ENCODE measurements at places on chromosomes 7 and 10. TPM values are rescaled to one million over a fixed set of nuclear protein-coding genes. Genes with fewer than 3 reads are reported as not detected.

DNA sequence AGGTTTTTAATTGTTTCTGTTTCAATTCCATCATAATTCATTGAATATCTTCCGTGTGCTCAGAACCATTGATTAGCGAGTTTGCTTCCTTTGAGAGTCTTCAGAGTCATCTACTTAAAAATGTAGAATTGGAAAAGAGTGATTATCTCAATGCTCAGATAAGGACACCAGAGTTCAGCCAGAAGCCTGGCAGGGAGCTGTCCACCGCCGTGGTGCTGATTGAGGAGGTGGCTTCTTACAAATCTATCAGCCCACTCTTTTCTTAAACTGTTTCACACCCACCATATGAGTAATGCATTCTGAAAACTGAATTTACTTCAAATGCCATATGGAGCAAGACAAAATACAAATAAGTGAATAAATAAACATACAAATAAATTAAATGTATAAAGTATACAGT is 79.3 kb downstream of the INSYN2A start:
- no peak for DNase-seq

GRCh38 chr7:107874605-107875446 is 16.2 kb upstream of the DLD start:
- DNase-seq, result peak; percentile 72

- no peak for DNase-seq
Measured at GRCh38 chr10:4131407-4132215, 346.6 kb upstream of the KLF6 start.

- no peak for DNase-seq
Measured at GRCh38 chr7:97130417-97131139, 13.1 kb downstream of the SDHAF3 start.

- no peak for DNase-seq
Measured at GRCh38 chr10:107930037-107930436, 765.5 kb upstream of the SORCS1 start.

DNA sequence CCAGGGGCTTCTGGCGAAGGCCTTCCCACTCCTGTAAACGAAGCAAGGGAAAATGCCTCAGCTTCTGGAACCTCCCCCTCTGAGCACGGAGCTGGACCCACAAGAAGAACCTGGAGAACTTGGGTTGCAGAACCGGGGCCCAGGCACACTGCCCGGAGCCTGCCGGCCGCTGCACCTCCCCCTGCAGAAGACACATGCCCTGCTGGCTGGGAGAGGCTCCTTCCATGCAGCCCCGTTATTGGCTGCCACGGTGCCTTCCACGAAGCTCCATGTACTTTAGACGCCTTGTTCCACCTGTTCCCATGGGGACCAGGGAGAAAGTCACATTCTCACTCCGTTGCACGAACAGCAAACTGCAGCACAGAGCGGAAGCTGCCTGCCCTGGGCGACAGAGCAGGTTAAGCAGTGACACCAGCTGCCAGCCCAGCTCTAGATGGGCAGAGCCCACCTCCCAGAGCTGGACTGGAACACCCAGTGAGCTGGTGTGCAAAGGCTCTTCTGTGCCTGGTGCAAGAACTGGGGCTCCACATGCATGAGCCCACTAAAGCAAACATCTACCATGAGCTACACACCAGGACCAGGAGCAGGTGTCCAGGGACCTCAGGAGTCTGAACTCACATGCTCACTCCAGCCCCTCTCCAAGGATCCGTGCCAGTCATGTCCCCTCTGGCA is 70.1 kb downstream of the TNS3 start:
- no peak for DNase-seq

GRCh38 chr7:17546592-17546991 is 248.1 kb downstream of the AHR start:
- no peak for DNase-seq

DNA sequence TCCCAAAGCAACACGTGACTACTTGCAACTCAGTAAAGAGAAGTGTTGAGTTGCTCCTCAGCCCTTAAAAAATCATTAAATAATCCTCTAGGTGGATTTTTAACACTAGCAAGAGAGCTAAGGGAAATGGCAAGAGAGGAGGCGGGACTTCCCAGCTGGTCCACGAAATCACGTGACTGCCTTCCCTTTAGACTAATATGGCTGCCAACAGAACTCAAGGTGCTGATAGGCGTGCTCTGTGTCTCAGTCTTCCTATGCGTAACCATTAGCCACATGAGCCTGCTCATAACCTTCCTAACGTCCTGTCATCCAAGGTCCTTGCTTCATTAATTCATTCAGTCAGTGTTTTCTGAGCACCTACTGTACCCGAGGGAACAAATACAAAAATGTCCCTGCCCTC is 66.0 kb downstream of the RSU1 start:
- DNase-seq, result no peak

- no peak for DNase-seq
Measured at GRCh38 chr7:85078181-85078580, 108.7 kb downstream of the SEMA3D start.

DNA sequence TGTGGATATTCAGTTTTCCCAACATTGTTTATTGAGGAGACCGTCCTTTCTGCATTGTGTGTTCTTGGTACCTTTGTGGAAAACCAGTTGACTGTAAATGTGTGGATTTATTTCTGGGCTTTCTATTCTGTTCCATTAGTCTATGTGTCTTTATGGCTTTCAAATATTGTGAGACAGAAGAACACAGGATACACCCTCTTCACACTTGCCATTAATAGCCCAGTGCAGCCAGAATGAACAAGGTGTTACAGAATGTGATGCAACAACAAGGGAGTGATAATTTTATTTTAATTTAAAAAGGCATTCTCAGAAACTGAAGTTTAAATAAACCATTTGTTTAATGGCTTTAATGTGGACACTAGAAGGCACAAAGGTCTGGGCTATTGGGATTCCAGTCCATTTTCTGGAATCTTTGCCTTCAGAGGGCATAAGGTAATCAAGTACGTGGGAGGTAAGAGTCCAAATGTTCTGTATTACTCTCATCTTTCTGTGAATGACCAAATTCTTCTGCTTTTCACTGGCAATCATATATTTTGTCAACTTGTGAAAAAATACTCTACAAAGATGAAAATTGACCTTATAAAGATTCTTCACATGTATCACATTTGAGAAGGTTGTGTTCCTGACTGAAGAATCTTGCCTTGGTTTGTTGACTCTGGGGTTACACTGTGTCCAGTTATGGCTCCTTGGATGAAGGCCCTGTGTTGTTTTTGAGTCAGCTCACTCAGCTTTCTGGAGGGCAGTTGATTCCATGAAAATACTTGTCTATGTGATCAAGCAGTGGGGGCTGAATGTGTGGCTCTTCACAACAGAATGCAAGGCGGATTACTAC is 962.7 kb downstream of the LRMDA start:
- DNase-seq, result no peak

- DNase-seq, result no peak
Measured at GRCh38 chr10:62183442-62183841, 85.2 kb downstream of the RTKN2 start.

DNA sequence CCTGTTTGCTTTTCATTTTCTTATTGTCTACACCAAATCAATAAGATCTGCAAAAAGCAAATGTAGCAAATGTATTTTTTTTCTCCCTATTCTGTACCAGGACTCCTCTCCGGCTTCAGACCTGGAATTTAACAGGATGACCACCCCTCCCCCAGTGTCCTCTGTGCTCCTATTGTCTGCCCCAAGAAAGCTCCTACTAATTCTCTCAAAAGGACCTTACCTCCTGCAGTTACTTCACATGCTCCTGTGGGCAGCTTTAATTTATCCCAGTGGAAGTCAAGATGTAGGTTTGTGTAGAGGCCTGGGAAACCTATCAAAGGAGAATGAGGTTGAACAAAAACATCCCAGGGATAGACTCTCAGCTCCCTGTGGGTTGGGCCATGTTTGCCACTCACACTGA is 31.3 kb downstream of the PLXNA4 start:
- DNase-seq, result no peak

- peak; percentile 50 for DNase-seq
Measured at GRCh38 chr7:157541295-157542067, 204.7 kb downstream of the DNAJB6 start.

DNA sequence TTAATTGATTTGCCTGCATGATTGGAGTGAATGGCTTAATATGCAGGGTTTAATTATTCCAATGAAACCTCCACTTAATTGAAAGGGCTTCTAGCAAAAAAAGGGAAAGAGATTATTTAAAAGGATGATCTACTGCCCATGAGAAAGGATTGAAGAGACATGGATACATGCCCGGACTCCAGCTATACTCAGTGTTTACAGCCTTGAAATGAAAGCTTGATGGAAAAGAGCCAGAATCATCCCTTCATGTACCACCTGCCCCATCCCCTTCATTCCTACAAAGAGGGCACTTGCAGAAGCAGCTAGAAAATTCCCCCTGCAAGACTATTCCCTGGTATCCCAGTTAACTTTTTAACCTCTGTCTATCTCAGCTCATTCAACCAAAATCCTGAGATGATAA is 78.4 kb downstream of the CARD11 start:
- DNase-seq, result no peak

DNA sequence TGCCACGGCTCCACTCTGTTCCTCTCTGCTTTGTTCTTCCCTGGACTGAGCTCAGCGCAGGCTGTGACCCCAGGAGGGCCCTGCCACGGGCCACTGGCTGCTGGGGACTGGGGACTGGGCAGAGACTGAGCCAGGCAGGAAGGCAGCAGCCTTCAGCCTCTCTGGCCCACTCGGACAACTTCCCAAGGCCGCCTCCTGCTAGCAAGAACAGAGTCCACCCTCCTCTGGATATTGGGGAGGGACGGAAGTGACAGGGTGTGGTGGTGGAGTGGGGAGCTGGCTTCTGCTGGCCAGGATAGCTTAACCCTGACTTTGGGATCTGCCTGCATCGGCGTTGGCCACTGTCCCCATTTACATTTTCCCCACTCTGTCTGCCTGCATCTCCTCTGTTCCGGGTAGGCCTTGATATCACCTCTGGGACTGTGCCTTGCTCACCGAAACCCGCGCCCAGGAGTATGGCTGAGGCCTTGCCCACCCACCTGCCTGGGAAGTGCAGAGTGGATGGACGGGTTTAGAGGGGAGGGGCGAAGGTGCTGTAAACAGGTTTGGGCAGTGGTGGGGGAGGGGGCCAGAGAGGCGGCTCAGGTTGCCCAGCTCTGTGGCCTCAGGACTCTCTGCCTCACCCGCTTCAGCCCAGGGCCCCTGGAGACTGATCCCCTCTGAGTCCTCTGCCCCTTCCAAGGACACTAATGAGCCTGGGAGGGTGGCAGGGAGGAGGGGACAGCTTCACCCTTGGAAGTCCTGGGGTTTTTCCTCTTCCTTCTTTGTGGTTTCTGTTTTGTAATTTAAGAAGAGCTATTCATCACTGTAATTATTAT is 1.2 kb downstream of the CLDN4 start:
- DNase-seq, result no peak

DNA sequence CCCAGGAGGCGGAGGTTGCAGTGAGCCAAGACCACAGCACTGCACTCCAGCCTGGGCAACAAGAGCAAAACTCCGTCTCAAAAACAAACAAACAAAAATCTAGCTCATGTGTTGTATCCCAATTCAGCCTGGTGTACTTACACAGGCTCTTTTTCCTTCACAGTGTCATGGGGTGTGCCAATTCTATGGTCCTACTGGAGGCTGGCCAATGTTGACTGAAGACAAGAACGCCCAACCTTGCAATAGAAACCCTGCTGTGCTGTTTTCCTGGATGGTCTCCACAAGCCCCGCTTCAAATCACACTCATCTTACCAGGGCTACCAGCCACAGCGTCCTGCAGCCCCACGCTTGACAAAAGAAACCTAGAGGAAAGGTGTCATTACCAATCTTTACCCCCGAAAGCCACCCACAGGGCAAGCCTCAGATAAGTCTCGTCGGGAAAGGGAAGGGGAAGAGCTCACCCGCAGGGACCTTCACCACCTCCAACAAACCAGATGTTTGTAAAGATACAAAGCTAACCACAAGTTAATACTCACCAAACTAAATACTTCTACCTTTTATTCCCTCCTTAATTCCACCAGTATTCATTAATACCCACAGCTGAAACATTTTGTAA is 64.8 kb downstream of the TNS3 start:
- no peak for DNase-seq

DNA sequence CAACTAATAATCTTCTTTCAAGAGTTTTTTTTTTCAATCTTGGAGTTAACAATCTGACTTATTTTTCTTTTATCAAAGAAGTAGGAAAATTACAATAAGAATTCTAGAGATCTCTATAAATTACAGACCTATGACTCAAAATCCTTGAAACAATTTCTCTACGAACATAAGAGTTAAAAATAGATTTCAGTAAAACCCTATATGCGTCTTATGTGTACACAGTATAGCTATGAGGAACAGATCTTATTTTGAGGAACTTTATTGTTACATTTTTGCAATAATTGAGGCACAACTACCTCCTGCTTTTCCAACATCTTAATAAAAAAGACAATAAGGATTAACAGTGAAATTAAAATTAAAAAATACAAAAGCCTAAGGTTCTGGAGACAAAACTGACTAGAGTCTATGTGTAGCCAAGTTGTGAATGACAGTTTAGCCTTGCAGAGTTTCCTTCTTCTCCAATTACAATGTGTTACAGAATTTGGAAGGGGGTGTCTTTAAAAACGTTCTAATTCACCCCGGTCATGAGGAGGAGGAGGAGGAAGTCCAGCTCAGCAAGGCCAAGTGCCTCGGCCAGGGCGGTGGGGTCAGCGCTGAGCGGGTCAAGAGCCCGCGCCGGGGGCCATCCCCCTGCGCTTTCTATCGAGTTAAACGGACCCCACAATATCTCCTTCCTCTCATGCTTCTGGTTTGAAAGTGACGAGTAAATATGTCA is 40.5 kb downstream of the AMZ1 start:
- DNase-seq, result no peak

DNA sequence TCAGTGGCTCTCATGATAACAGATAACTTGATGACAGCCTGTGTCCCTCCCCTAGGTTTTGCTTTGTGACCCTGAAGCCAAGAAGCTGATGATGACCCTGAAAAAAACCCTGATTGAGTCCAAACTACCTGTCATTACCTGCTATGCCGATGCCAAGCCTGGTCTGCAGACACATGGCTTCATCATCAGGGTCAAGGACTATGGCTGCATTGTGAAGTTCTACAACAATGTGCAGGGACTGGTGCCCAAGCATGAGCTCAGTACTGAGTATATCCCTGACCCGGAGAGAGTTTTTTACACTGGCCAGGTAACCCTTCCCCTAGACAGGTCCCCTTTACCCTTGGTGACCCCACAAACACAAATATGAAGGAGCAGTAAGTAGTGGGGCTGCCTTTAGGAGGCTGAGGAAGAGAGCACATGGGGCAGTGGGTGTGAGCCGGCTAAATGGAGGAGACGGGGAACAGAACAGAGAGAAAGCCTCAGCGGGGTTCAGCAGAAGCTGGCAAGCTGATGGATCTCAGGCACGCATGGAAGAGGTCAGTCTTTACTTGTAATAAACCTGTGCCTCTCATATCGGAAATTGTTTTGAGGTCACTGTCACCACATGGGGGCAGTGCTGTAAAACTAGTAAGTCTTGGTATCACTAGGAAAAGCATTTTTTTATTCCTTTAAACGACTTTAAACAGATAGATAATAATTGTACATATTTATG is 20.2 kb downstream of the PDCD11 start:
- peak; percentile 78 for DNase-seq

DNA sequence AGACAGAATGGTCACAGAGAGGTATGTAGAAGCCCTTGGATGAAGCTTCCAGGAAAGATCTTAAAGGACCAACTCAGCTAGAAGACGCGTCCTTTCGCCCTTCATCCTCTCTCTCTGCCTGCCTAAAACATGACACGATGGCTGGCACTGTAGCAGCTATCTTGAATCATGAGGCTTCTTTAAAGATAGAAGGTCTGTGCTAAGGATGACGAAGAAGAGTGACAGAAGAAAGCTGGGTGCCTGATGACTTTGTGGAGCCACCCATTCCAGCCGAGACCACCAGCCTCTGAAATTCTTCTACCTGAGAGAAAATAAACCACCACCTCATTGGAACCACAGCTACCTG is 25.5 kb downstream of the WDR86 start:
- no peak for DNase-seq

Gene NPFFR1
- total RNA-seq, result under 0.01 TPM

Gene ASB15
- not detected for total RNA-seq

Gene SCIN
- total RNA-seq, result 0.95 TPM

Gene MSANTD7
- 5.1 TPM for total RNA-seq

Gene SPAG6
- not detected for total RNA-seq
